ENCODE measurements at places on chromosomes 4 and X.

DNA sequence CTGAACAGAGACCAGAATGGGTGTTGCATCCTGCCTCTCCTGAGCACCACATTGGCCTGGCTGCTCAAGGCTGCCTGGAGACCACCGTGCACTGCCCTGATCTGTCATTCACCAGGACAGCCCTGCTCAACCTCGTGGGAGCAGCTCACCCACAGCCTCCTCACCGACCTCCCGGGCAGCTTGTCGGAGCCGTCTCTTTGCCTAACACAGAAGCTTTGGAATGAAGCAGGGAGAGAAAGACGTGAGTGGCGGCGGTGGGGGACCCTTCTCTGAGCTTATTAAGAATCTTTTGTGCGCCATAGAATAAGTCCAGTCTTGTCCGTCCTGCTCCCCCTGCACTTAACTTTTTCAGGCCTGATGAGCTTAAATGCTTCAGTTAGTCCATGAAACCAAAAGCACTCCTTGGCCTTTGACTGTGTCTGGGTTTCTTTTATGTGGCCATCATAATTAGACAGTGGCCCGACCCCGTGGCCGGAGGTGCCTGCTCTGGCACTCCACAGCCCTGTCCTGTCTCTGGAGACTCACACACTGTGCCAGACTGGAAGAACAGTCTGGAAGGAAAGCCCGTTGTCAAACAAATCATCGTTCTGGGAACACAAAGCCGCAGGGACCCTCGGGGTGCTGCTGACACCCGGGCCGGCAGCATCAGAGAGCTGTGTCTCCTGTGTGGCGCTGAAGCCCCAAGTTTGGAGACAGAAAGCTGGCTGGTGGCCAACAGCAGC, 192.8 kb downstream of the BCOR start:
- DNase-seq: no peak

DNA sequence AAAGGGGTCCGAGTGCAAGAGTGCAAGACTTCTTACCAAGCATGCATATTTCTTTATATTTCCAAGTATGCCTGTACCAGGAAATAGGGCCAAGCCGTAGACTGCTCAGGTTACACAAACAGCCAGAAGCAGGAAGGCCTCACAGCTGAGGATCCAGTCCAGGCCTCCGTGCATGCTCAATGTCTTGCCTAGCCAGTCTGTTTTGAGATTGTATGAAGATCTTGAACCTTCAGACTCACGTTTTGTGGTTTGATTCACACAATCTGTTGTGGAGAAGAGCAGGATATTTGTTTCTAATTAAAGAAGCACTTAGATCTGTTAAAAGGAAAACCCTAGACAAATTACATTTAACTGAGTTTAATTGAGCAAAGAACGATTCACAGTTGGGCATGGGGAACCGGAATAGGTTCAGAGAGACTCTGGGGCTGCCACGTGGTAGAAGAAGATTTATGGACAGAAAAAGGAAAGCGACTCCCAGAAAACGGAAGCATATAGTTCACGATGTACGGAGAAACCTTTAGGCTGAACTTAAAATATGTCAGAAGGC, 1.2 kb downstream of the MGST2 start:
- no peak for DNase-seq

GRCh38 chr4:8779490-8779932, 92.1 kb downstream of the HMX1 start:
- DNase-seq: no peak

DNA sequence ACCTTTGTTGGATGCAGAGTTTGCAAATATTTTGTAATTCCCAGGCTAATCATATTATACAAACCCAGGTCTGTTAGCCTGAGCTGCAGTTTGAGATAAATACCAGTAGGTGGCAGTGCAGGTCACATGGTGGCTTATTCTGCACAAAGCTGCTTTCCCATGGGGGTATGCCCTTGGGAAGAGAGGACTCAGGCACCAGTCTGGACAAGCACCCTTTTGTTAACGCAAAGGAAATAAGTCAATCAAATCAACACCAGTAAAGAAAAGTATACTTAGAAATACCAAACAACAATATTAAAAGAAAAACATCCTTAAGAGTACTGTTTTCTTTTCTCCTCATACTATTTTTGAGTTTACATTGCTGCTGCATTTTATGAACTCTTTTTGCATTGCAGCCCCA, 389.0 kb upstream of the ZFP42 start:
- DNase-seq: no peak

DNA sequence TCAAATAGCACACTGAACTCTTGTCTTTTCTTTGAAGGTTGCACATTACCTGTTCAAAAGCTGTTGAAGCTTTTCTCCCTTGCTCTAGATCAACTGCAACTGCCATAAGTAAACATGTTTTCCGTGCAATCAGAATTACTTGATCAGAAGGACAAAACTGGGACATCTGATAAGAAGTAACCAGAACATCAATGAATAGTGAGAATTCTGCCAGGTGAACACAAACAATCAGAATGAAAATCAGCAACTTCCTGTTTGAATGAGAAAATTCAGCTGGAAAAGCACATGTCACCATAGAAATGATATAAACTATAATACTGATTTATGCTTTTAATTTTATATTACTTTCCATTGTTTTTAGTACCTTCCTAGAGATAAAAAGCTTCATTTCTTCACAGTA, 160.7 kb downstream of the DLG3 start:
- DNase-seq: no peak

Measured in stimulated activated CD4-positive, alpha-beta T cell treated with anti-CD3 and anti-CD28 coated beads, Interleukin-1b, Interleukin-23, amount 100 ng/mL, for 24 hours (primary cell).